ENCODE measurements at places on chromosomes 11 and 22.

GRCh38 chr11:134468081-134468668, 56.1 kb upstream of the B3GAT1 start:
- no peak for DNase-seq

DNA sequence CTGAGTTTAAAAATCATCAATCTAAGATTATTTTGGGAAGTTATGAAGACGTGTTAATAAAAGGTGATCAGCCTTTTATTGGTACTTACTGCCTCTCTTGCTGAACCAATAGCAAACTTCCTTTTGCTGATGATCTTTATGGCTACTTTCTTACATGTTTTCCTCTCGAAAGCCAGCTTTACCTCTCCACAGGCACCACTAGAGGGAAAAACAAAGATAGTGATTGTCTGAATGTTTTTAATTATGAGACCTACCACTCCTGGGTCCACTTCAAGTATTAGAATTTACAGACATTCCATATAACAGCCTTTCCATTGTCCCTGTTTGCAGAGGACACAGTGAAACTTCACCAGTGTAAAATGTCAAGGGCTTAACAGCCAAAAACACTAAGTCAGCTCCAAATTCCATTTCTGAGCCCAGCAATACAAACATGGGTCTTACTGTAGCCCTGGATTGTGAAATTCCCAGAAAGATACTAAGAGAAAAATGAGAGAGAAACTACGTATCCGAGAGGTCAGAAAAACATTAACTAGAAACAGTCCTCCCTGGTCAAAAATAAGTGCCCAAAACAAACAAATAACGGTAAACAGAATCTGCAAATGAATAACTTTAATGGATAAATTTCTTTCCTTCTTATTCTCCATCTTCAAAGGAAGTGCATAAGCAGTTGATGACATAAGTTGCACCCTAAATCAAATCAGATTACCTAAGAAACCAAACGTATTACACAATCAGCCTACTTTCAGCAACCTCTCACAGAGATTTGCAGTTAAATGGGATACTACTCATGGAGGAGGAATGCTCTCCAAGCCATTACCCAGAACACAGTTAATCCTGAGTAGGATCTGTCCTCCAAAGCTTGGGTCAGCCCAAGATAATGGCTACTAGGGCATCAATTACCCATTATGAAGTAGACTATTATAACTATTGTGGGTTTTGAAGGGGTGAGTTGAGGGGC, 29.5 kb downstream of the CHEK2 start:
- DNase-seq, result peak; percentile 83

GRCh38 chr22:24803064-24803542, 2.9 kb upstream of the SGSM1 start:
- no peak for DNase-seq

- no peak for DNase-seq
Observed at GRCh38 chr22:26610996-26611395, 6.8 kb downstream of the CRYBB1 start.

DNA sequence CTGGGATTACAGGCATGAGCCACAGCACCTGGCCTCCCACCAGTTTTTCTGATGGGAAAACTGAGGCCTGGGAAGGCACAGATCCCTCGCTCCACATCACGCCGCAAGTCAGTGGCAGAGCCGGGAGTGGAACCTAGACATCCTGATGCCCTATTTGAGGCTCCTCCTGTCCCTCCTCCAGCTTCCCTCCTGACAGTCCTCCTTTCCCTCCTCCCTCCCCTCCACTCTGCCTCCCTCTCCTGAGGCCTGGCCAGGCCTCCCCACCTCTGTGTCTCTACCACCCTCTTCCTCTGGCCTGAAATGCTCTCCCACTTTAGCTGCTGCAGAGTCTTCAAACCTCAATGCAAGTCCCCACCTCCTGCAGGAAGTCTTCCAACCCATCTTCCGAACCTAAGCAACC, 13.3 kb upstream of the TP53I11 start:
- DNase-seq, result no peak

DNA sequence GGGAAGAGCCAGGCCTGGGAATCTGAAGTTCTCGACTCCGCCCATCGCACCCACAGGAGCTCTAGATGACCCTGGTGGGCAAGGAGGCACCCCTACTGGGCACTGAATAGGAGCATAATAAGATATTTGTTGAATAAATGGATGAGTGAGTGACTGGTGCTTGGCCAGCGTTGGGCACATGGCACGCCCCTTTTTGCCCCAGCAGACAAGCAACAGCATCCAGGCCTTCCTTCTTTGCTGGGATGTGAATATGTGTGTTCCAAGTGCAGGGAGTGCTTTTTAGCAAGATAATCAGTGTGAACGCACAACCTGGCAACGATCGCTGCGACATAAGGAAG, 443 bp upstream of the CELF1 start:
- peak; percentile 22 for DNase-seq

GRCh38 chr11:127972816-127973215, 614.5 kb downstream of the ETS1 start:
- no peak for DNase-seq

- no peak for DNase-seq
Observed at GRCh38 chr11:93114304-93114703, 83.5 kb downstream of the SLC36A4 start.
